Left hindlimb (tissue), 1 donor: ENCODE measurements at places on chromosomes 16 and 17.

- no peak for DNase-seq
These were observed 4.2 kb upstream of the CMTM2 start for GRCh38 chr16:66575060-66575459.

DNA sequence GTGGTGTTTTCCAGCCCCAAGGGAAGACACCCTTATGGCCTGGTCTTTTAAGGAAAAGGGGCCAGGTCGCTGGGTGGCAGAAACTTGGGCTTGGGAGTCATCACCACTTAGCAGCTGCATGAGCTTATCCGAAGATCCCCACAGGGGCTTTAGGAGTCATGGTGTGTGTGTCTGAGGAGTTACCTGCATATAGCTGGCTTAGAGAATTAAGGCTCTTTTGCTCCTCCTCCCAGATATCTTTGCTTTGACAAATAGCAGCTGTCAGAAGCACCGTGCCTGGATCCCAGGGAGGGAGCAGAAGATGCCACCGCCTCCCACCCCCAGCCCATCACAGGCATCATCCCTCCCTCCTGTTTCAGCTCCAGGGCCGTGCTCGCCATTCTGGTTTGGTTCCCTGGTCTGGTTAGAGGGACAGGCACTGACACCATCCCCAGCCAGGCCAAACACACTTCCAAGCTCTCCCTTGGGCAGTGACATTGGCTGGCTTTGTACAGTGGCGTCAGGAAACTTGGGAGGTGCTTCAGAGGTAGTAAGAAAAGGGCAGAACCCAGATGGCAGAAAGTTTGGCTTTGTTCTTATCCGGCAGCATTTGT is 17.4 kb downstream of the LDHD start:
- DNase-seq = no peak

- peak; percentile 41 for DNase-seq
These were observed 4.2 kb downstream of the ITGB3 start for GRCh38 chr17:47257651-47258339.

DNA sequence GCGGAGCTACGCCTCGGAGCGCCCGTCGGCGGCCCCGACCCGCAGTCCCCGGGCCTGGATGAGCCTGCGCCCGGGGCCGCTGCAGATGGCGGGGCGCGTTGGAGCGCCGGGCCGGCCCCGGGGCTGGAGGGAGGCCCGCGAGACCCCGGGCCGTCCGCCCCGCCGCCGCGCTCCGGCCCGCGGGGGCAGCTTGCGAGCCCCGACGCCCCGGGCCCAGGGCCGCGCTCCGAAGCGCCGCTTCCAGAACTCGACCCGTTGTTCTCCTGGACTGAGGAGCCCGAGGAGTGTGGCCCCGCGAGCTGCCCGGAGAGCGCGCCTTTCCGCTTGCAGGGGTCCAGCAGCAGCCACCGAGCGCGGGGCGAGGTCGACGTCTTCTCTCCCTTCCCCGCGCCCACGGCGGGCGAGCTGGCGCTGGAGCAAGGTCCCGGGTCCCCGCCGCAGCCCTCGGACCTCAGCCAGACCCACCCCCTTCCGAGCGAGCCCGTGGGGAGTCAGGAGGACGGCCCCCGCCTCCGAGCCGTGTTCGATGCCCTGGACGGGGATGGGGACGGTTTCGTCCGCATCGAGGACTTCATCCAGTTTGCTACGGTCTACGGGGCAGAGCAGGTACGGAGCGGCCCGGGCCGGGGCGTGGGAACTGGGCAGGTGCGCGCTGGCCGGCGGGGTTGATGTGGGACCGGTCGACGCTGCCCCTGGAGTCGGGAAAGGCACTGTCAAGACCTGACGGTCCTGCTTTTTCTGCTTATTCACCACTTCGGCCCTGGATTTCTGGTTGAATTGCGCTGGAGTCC is 861 bp downstream of the RAB11FIP3 start:
- DNase-seq = no peak

DNA sequence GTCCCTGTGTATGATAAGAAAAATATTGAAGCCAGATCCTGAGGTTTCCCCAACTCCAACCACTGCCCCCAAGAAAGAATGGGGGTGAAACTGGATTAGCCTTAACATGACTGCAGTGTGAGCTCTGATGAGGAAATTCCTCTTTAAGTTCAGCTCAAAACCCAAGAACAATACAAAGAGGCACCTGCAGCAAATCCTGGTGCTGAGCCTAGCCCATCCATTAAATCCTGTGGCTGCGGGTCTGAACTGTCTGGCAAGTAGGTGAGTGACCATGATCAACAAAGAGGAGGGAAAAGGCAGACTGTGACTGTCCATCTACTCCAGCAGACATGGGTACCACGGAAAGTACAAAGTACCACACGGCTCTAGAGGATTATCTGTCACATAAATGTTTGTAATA is 64.2 kb downstream of the CREBBP start:
- no peak for DNase-seq

DNA sequence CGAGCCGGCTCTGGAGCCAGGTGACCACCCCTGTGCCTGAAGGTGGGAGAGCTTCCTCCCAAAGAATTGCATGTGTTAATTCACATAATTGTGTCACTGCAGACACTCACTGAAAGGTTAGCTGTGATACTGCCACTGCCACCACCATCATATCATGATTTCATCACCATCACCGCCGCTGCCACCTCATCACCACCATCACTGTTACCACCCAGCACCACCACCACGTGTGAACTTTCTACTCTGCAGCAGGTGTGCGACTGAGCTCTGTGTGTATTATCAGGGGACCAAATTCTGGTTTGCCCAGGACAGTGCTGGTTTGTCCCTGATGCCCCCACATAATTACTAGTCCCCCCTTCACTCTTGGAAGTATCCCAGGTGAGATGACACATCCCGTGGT is 15.2 kb downstream of the BCAR1 start:
- peak; percentile 16 for DNase-seq

DNA sequence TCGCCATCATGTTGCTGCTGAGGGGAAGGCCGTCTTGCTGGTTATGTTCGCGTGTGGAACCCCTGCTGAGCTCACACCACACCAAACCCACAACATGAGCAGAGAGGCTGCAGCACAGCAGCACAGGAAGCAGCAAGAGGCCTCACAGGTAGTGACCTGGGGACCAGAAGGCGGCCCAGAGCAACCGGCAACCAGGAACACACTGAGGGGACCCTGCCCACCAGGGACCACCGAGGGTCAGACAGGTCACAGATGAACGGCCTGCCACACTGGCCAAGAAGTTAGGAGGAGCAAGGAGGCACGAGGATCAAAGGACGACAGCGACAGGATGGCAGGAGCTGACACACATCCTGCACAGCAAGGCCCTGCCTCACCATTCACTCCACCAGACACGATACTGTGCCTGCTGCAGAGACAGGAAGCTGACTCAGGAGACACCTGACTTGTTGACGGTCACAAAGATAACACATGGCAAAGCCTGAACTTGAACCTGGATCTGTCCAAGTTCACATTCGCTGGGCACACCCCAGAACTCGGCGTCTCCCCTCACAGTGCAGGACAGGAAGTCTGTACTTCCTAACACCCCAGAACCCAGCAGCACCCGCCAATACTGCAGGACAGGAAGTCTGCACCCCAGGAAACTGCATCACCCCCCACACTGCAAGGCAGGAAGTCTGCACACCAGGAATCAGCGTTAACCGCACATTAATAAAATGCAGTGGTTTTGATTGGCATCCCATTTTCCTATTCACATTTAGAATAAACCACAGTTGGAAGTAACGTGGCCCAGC is 98.5 kb downstream of the ZNF778 start:
- DNase-seq = no peak

- no peak for DNase-seq
These were observed 4.5 kb downstream of the GSG1L start for GRCh38 chr16:28058839-28059589.

GRCh38 chr17:66468241-66469087 is 166.1 kb downstream of the PRKCA start:
- DNase-seq = no peak
